Esophagus squamous epithelium (tissue), 5 donors: ENCODE measurements at places on chromosomes 7 and 10. TPM values are rescaled to one million over a fixed set of nuclear protein-coding genes. Genes with fewer than 3 reads are reported as not detected.

The ZKSCAN1 gene
- total RNA-seq = 38.3 TPM

The FKBP14 gene
- total RNA-seq = 7.2 TPM

The HMX3 gene
- not detected for total RNA-seq

The GDF2 gene
- not detected for total RNA-seq

The NANOS1 gene
- 0.79 TPM for total RNA-seq

The OR13A1 gene
- 0.38 TPM for total RNA-seq

The CPVL gene
- 7.4 TPM for total RNA-seq

The POLR2J2 gene
- 2.1 TPM for total RNA-seq

The GRM3 gene
- not detected for total RNA-seq

The UPK3BL2 gene
- 8.6 TPM for total RNA-seq

The NUTM2A gene
- 0.57 TPM for total RNA-seq

The CALHM1 gene
- not detected for total RNA-seq

DNA sequence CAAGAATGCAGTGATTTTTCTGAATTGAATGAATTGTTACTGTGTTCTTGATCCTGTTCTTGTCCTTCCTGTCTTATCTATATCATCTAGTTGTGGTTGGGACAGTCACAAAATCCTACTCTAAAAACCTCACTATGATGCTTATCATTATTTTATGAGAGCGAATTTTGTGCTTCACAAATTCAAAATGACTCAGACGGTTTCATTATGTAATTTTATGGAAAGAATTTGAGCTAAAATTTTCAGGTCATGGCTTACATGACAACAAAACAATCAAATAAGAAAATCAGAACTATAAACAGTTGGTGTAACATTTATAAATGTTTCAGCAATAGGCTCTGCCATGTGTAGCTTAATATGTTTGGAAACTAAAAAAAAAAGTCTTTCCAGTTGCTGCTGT lies 6.9 kb downstream of the PRKAR2B start:
- no peak for DNase-seq

- DNase-seq = no peak
These were observed 10.4 kb downstream of the CALML3 start for GRCh38 chr10:5534880-5535856.

GRCh38 chr7:41688012-41688625 lies 14.8 kb downstream of the INHBA start:
- DNase-seq = no peak

- DNase-seq = no peak
These were observed 51.8 kb upstream of the DNAAF5 start for GRCh38 chr7:674454-675410.

- DNase-seq = no peak
These were observed 9.6 kb upstream of the AGMO start for GRCh38 chr7:15571301-15571878.

DNA sequence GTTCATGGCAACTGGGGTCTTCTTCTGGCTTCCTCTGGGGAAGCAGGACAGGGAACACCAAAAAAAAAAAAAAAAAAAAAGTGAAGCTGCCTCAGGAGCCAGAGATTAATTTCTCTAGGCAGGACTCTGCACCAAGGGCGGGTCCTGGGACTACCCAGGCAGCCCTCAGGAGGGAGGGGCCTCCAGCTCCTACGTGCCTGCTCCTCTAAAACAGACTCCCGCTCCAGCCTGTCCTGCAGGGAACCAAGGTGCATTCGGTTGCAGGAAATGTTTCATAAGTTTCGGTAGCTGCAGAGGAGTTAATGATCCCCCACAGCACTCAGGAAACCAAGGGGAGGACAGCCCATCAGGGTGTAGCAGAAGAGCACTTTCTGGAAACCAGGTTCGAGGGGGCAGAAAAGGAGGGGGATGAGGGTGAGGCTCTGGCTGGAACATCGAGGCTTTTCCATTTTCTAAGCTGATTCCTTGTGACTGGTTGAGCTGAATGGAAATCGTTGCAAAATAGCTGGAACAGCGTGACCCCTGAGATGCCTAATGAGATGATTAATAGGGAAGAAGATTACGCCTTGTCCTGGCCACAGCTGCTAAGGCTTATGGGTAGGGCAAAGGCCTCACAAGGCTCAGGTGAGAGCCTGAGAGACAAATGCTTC lies 84.2 kb downstream of the STRA8 start:
- no peak for DNase-seq

DNA sequence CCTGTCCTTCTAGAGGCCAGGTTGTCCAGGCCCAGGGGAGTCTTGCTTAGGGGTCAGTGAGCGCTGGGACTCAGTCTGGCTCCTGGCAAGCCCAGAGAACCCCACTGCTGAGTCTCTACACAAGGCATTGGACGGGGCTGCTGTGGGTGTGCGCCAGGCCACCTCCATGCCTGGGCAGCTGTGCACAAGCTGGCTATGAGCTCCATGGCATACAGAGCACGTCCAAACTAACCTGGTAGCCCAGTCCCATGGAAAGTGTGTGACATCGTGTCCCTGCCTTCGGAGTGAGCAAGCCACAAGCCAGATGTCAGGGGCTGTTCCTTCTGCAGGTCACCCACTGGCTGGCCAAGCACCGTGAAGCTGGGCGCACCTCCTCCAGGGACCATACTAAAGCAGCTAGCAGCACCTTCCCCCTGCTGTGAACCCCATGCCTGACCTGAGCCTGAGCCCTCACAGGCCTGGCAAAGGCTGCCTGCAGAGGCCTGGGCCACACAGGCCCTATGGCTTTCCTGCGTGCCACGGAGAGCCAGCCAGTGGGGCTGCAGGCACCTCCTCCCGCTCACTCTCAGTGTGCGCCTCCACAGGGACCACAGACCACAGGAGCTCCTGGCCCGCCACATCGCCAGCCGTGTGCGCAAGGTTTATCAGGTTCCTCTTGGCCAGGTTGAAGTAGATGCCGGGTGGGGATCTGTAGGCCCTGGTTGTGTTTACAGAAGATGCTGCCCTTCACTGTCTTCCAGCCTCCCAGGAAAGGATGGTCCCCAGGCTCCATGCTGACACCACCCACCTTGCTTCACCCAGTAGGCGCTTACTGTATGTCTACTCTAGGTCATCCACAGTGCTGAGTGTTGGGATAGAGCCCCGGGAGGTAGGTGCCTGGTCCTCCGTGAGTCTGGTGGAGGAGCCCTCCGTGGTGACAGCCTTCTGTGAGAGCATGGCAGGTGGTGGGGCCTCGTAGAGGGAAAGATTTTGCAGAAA lies 219.7 kb downstream of the EBF3 start:
- no peak for DNase-seq

- no peak for DNase-seq
These were observed 62.2 kb downstream of the VIM start for GRCh38 chr10:17290226-17290625.

- DNase-seq = no peak
These were observed 66.6 kb downstream of the CALML3 start for GRCh38 chr10:5591336-5591824.

GRCh38 chr7:16755397-16755796 lies 1.8 kb downstream of the TSPAN13 start:
- DNase-seq = no peak

- no peak for DNase-seq
These were observed 176.5 kb downstream of the TNS3 start for GRCh38 chr7:47405286-47405904.

- DNase-seq = no peak
These were observed 208.8 kb downstream of the THSD7A start for GRCh38 chr7:11623093-11623678.

DNA sequence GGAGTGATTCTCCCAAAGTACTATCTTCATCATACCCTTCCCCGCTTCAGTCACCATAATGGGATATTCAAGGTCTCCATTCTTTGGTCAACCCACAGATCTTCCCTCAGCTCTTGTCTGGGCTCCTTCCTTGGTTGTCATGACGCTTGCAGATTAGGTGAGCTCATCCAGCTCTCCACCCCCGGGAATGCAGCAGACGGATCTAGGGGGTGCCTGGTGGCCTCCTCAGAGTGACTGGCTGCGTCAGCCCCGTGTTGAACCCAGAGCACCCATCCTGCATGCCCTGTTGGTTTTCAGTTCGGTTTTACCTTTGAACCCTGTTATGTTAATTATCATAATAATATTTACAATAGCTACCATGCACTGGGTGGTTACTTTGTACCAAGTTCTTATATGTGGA lies 6.4 kb downstream of the NEURL1 start:
- no peak for DNase-seq

GRCh38 chr10:22805304-22805703 lies 90.9 kb upstream of the PIP4K2A start:
- no peak for DNase-seq

GRCh38 chr7:1815051-1815481 lies 145.0 kb downstream of the ELFN1 start:
- no peak for DNase-seq

DNA sequence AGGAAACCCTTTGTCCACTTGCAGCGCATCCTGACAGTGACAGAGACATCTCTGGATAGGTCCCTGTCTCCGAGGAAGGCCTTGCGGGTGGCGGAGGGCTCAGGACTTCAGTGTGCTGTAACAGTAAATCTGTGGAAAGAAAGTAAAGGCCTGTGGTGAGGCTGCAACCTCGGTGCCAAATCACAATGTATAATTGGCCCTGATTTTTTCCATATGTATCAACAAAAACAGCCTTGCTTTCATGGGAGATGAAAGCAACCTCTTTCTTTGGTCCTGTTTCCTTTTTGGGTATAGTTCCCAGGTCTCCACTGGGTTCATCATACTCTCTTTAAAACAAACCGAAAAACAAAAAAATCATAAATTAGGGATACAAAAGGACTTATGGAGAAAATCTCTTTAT lies 110.9 kb upstream of the BMPER start:
- no peak for DNase-seq

DNA sequence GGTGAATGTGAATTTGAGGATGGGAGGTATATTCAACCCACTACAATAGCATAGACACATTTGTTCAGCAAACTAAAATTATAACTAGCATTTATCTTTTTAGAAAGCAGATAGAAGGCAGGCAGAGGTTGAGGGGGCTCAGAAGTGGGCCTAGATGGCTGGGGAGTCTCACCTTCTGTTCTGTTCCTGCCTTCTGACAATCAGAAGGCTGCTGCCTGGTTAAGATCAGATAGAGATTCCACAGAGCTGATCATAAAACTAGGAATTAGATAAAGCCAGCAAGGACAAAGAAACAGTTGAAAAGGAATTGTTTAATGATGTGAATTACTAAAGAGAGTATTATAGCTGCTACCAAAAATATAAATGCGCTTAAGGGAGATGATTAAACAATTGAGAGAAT lies 11.6 kb upstream of the NFE2L3 start:
- no peak for DNase-seq

DNA sequence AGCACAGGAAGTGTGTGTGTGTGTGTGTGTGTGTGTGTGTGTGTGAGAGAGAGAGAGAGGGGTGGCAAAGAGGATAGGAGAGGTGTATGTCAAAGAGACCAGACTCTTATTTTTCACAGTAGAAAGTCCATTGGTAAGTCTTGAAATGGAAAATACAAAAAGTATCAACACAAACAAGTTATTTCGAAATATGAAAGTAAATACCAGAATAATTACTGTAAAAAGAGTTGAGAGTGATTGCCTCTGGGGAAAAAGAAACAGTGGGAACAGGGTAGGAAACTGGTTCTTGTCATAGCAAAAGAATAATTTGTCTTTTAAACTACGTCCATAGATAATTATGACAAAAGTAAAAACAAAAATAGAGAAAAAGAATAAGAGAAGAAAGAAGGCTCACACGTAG lies 29.0 kb upstream of the EIF5AL1 start:
- DNase-seq = no peak

- peak; percentile 88 for DNase-seq
These were observed at the start of gene SIRT1 for GRCh38 chr10:67884313-67884841. SIRT1 (plus strand) TSS chr10:67884656; CDS start chr10:67884722, 66 bp downstream.

GRCh38 chr10:111996103-111996502 lies 187.5 kb downstream of the GPAM start:
- no peak for DNase-seq

DNA sequence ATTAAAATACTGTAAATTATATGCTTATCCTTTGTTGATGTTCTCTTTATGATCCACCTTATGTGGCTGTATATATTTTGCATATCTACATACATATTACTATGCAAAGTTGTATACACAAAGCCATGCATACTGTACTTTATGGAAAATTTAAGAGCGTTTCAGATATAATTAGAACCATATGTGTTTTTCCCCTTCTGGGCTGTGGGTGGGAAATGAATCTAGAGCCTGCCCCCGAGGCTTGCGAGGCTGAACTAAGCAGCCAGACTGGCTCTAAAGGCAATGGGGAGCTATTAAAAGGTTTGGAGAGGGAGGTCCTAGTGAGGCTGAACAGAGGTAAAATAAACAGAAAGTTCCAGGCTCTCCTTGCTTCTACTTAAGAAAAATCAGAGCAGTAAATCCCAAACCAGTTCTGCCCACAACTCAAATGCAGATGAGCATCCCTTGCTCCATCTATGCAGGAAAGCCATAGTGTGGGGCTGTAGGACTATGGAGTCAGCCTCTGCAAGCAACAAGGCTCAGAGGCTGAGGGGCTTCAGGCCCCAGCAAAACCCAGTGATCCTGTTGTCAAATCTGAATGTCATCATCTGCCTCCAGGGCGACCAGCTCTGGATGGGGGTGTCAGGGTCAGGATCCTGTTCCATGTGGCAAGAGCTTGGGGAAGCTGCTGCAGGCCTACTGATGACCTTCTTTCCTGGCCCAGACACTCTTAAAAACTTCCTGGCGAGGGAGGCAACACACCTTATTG lies 14.1 kb upstream of the DDIT4 start:
- no peak for DNase-seq

- no peak for DNase-seq
These were observed 233.1 kb downstream of the PARD3 start for GRCh38 chr10:34581801-34582532.

DNA sequence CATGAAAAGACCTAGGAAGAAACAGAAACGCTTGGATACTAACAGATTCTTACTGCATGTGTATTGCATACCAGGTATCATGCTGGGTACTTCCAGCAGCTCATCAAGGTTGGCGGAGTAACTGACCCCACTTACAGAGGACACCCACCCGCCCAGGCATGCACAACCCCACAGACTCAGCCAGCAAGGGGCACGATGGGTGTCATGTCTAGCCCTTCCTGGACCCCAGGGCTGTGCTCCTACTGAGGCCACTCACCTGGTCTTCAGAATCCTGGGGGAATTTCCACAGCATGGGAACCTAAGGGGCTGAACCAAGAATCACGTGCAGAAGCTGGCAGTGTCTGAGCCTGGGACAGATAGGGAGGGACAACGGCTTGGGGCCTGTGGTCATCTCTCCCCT lies 134.1 kb upstream of the ZNF32 start:
- no peak for DNase-seq

- no peak for DNase-seq
These were observed 851 bp downstream of the HYAL4 start for GRCh38 chr7:123845823-123846216.

GRCh38 chr7:136348142-136348541 lies 371.0 kb upstream of the MTPN start:
- DNase-seq = no peak
